ENCODE measurements at places on chromosomes 2 and 18.

DNA sequence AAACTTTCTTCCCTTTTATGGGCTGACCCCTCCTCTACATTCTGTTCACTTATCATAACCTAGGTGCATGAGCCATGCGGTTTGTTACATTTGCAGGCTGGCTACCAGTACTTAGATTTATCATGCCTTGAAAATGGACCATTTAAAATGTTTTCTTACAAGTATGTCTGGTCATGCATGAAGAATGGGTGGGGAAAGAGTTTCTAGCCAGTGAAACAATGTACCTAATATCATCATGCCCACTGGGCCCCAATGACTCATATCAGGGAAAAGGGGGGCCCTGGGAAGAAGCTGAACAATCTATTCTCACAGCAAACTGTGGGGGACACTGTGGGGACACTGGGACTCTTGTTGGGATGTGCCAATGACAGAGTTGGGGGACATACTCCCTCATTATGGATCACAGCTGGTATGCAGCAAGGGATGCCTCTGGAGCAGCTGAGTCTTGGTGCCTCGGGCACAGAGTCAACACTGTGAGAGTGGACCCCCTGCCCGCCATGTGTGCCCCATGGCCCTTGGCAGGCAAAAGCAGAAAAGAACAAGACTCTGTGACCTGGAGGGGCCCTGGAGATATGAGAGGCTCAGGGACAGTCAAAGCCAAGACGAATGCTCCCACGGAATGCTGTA, 156.3 kb downstream of the ZNF516 start:
- no peak for DNase-seq

- no peak for DNase-seq
Observed at GRCh38 chr2:239368321-239368720, 32.5 kb downstream of the HDAC4 start.

- peak; percentile 92 for DNase-seq
Observed at GRCh38 chr2:32647180-32647651, 19.4 kb downstream of the TTC27 start.

GRCh38 chr2:95158441-95158840, 1.2 kb downstream of the ZNF514 start:
- DNase-seq: no peak

GRCh38 chr2:3585261-3586109, 9.4 kb upstream of the COLEC11 start:
- no peak for DNase-seq

DNA sequence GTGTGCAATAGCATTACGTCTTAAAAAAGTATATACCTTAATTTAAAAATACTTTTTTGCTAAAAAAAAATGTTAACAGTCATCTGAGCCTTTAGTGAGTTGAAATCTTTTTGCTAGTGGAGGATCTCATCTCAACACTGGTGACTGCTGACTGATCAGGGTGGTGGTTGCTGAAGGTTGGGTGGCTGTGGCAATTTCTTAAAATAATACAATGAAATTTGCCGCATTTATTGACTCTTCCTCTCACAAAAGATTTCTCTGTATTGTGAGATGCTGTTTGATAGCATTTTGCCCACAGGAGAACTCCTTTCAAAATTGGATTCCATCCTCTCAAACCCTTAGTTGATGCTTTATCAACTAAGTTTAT, 46.1 kb upstream of the ANXA4 start:
- no peak for DNase-seq

DNA sequence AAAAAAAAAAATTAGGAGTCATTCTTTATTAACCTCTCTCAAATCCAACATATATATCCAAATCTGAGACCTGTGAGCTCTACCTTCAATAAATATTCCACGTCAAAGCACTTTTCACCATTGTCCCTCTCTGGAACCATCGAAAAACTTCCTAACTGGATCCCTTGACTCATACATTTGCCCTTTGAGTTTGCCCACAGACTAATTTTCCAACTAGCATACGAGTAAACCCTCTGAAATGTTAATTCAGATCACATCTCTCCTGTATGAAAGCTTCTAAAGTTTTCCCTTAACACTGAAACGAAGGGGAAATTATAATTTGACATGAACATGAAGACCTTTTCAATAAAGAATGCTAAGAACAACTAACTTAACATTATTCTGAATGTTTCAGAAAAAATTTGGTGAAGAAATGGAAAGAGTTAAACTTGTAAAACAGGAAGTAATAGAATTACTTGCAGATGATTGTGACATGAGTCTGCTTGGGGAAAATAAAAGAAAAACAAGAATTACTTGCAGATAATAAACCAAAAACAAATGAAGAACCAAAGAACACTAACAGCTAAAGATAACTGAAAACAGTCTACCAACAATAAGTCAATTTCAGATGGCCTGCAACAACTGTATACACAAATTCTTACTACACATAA, 110.6 kb downstream of the C2orf74 start:
- DNase-seq: no peak

GRCh38 chr2:43180897-43181296, 45.5 kb downstream of the ZFP36L2 start:
- no peak for DNase-seq

GRCh38 chr2:10760794-10761504, 39.5 kb downstream of the ATP6V1C2 start:
- no peak for DNase-seq

DNA sequence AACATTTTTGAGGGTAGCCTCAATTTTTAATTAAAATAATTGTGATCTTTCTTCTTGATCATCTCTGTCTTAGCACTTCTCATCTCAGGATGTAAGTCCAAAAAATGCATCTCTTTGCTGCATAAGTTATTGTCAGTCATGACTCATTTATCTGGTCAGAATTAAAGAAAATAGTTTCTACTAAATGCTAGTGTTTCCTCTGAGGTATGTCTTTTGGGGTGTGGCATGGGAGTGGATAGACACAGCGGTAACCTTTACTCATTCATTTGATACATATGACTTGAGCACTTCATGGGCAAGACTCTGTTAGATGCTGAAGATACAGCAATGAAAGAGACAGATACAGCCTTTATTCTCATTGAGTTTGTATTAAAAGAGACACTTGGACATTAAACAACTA, 284.7 kb downstream of the IRS1 start:
- DNase-seq: peak; percentile 37

GRCh38 chr2:186629250-186629996, 39.6 kb downstream of the ITGAV start:
- no peak for DNase-seq
